Immature natural killer cell (primary cell): ENCODE measurements at places on chromosomes 5 and 9. TPM values are rescaled to one million over a fixed set of nuclear protein-coding genes. Genes with fewer than 3 reads are reported as not detected.
A peak's percentile ranks its signal among the peaks of the same experiment; 100 is the strongest.

SPATA9 gene
- polyA plus RNA-seq: 1.6 TPM

PHF24 gene
- polyA plus RNA-seq: not detected

RASGRF2 gene
- 0.17 TPM for polyA plus RNA-seq

SIGMAR1 gene
- polyA plus RNA-seq: 135 TPM

PCDHGB1 gene
- polyA plus RNA-seq: not detected

ZDHHC12 gene
- 76.6 TPM for polyA plus RNA-seq

SPATA31A3 gene
- not detected for polyA plus RNA-seq

ELAVL2 gene
- polyA plus RNA-seq: not detected

OSMR gene
- polyA plus RNA-seq: not detected

DNA sequence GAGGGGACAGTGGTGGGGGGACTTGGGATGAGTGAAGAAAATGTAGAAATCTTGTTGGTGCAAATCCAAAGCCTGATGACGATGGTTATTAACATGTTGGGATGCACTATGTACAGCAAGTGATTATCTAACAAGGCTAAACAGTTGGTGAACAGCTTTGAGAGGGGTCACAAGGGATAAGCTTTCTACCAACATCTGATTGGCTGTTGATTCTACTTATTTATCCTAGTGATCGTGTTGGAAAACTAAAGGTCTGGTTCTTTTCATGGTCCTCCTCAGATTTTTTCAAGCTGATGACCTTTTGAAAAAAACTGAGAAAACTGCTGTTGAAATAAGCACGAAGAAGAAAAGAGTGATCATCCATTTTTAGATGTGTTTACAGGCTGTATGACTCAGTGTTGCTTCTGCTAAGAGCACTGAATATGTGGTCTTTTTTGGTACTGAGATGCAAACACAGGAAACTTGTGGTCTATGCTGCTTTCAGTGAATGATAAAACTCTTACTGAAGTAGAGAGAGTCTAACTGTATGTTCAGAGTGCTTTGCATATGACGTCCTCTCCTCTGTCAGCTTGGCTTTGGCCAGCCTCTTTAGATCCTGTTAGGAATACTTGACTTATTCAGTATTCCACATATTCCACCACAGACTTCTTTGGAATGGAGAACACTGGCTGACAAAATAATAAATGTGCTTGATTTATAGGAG, 174.8 kb downstream of the SLF1 start:
- no peaks in the 10 kb centered on the region for H3K36me3 ChIP-seq
- DNase-seq: peak; percentile 71
- H3K4me3 ChIP-seq: peak overlapping the region; percentile 73
- peaks cover 2% of the 10 kb centered on the region for H3K27me3 ChIP-seq
- H3K27ac ChIP-seq: peak overlapping the region; percentile 89

- H3K36me3 ChIP-seq: no peaks in the 10 kb centered on the region
- H3K4me3 ChIP-seq: no peak overlapping the region
- H3K27ac ChIP-seq: no peak overlapping the region
Observed at GRCh38 chr9:134284273-134284672, 42.0 kb upstream of the RXRA start.

DNA sequence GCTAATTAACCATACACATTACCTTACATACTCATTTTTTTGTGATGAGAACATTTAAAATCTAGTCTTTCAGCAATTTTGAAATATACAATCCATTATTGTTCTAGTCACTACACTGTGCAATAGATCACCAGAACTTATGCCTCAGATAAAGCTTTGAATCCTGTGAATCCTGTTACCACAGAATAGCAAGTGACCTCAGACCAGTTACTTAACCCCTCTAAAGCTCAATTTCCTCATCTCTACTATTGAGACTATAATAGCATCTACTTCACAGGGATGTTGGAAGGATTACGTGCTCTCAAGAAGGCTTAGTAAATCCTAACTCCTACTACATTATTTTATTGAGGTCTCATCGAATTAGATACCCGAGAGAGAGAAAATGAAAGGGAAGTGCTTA, 60.2 kb upstream of the PIP5K1B start:
- H3K27me3 ChIP-seq: no peaks in the 10 kb centered on the region
- no peak overlapping the region for H3K4me3 ChIP-seq
- no peaks in the 10 kb centered on the region for H3K4me1 ChIP-seq
- no peak for DNase-seq
- H3K27ac ChIP-seq: no peak overlapping the region

DNA sequence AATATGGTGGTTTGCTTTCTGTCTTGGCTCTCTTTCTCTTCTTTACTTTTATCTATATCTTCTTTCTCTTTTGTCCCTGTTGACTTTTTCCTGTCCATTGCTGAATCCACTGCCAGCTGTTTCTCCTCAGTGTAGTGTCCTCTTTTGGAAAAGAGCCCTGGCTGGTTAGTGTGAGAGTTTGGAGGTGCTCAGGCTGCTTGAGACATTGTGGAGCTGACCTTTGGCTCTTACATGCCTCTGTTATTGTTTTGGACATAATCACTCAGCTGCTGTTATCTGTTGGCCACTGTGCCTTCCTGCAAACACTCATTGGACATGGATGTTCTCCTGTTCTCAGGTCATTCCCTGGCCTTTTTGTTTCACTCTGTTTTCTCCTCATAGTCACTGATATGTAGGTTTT, 295.4 kb upstream of the RIOK2 start:
- H3K4me1 ChIP-seq: no peaks in the 10 kb centered on the region
- H3K36me3 ChIP-seq: no peaks in the 10 kb centered on the region
- no peaks in the 10 kb centered on the region for H3K27me3 ChIP-seq
- no peak overlapping the region for H3K4me3 ChIP-seq
- H3K27ac ChIP-seq: no peak overlapping the region

DNA sequence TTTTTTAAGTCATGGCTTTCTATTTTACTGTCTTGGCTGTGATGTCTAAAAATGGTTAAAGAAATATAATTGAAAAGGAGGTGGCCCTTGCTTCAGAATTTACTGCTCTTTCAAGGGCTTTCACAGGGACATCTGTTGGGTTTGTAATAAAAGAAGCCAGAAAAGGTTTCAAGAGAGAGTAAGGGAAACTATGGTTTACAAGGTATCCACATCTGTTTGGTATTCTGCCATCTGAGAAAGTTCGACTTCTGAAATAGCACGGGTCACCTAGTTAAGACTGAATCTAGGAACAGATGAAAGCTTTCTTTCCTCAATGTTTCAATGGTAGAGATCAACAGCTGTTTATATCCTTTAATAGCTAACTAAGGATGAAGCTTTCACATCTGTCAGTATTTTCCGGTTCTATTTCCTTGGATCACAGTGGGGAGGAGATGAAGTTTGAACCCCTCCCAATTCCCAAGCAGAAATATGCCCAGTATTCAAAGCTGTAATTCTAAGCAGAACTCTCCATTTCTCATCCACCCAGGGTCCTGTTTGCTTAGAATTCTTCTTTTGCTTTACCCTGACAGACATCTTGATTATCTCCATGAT, 72.8 kb upstream of the IFNK start:
- H3K4me3 ChIP-seq: no peak overlapping the region
- peaks cover 1% of the 10 kb centered on the region for H3K27me3 ChIP-seq
- no peak for DNase-seq
- no peaks in the 10 kb centered on the region for H3K4me1 ChIP-seq

GRCh38 chr5:176639981-176640380, 7.3 kb upstream of the TSPAN17 start:
- H3K27me3 ChIP-seq: peaks cover 2% of the 10 kb centered on the region
- no peaks in the 10 kb centered on the region for H3K4me1 ChIP-seq
- no peak overlapping the region for H3K4me3 ChIP-seq
- H3K36me3 ChIP-seq: peaks cover 4% of the 10 kb centered on the region

- no peak for DNase-seq
- no peaks in the 10 kb centered on the region for H3K27me3 ChIP-seq
- H3K4me1 ChIP-seq: peaks cover 36% of the 10 kb centered on the region
- H3K4me3 ChIP-seq: no peak overlapping the region
- H3K36me3 ChIP-seq: no peaks in the 10 kb centered on the region
Observed at GRCh38 chr5:94623011-94623410, 4.5 kb downstream of the SLF1 start.

- no peaks in the 10 kb centered on the region for H3K36me3 ChIP-seq
- no peak overlapping the region for H3K4me3 ChIP-seq
- H3K4me1 ChIP-seq: no peaks in the 10 kb centered on the region
- H3K27ac ChIP-seq: no peak overlapping the region
- H3K27me3 ChIP-seq: peaks cover 2% of the 10 kb centered on the region
Observed at GRCh38 chr5:66848749-66849641, 252.8 kb downstream of the MAST4 start.
